Stimulated activated CD8-positive, alpha-beta memory T cell treated with anti-CD3 and anti-CD28 coated beads, Interleukin-7, amount 100 ng/mL, for 48 hours (primary cell): ENCODE measurements at places on chromosomes 13 and 19.

DNA sequence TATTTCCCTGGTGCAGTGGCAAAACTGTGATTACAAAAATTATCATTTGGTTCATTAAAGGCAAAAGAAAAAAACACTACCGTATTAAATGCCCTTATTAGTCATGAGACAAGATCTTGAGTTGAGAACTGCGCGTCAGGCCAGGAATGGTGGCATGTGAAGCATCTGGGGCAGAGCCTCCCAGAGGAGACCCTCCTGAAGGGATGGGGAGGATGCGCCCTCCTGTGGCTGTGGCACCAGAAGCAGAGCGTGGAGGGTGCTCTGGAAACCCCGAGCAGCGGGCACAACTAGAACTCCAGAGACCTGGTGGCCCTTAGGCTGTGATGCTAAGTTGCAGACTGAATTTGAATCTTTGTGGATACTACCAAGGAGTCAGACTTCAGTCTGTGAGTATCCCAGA is 11.5 kb downstream of the CUL4A start:
- DNase-seq, result no peak

DNA sequence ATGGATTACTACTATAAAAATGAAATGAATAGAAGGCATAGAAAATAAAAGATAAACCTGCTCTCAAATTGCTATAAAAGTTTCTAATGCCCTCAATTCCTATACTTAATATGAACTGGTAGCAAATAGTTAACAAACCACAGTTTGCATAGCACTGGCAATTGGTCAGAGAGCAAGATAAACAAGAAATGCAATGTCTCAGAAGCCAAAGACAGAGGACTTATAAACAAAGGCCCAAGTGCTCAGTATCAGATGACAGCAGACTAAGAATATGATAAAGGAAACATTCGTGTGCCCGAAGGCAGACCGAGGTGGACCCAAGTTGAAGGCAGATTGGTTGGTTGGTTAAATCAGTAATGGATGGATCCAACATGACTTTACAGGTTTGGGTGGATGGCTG is 50.6 kb downstream of the IPO5 start:
- DNase-seq, result no peak

- no peak for DNase-seq
Measured at GRCh38 chr19:45952686-45953505, 20.8 kb downstream of the NOVA2 start.

GRCh38 chr13:69291292-69291906 is 816.2 kb upstream of the ATXN8OS start:
- DNase-seq, result no peak

DNA sequence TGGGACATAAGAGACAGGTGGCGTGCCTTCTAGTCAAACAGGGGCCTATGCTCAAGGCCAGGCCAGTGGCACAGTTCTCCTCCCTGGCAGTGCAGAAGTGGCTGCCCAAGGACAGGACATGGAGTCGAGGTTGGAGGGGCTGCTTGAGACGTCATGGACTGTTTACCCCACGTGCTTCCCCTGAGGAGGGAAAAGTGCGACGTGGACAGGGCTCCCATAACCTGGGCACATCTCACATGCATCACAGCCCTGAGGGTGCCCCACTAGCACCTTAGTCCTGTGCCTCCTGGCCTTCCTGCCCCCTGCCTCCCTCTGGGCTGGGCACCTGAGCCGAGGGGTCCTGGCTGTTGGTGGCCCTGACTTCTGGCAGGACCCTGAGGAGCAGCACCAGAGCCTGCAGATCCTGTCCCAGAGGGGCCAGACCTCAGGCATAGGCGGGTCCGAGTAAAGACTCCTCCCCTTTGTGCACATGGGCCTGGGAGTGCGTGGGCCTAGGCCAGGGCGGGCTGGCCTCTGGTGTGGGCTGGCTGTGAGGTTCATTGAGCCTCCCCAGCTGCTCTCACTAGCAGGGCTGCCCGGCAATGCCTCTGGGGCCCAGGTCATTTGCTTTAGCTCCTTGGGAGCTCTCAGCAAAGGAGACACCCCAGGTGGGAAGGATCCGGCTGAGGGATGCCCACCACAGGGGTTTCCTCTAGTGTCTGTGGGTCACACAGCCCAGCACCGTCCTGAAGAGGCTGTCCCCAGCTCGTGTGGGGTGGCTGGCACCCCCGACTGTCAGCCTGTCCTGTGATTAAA is 65.7 kb downstream of the CEBPG start:
- no peak for DNase-seq

DNA sequence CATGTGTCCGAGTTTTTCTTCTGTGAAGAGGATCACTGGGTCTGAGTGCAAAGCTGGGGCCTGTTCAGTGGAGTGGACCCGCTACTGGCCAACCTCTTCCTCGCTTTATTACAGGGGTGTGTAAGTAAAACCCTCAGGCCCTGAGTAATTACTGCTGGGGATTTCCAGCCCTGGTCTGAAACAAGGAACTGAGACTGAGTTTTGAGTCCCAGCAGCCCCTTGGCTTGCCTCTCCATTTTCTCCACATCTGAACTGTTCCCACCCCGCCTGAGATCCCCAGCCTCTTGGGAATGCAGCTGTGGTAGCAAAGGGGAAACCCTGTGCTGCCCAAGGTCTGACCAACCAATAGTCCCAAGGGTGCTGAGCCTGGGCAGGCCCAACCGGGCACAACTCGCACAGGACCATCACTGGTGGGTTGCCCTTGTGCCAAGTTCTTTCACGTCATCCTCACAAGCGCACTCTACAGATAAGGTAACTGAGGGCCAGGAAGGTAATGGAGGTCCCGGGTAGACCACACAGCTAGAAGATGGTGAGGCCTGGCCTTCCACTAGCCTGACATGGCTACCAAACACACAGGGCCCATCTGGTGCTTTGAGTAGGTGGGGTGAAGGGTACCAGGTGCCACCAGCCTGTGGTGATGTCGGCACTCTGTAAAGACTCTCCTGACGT is 13.7 kb upstream of the SLC35E1 start:
- DNase-seq, result no peak

DNA sequence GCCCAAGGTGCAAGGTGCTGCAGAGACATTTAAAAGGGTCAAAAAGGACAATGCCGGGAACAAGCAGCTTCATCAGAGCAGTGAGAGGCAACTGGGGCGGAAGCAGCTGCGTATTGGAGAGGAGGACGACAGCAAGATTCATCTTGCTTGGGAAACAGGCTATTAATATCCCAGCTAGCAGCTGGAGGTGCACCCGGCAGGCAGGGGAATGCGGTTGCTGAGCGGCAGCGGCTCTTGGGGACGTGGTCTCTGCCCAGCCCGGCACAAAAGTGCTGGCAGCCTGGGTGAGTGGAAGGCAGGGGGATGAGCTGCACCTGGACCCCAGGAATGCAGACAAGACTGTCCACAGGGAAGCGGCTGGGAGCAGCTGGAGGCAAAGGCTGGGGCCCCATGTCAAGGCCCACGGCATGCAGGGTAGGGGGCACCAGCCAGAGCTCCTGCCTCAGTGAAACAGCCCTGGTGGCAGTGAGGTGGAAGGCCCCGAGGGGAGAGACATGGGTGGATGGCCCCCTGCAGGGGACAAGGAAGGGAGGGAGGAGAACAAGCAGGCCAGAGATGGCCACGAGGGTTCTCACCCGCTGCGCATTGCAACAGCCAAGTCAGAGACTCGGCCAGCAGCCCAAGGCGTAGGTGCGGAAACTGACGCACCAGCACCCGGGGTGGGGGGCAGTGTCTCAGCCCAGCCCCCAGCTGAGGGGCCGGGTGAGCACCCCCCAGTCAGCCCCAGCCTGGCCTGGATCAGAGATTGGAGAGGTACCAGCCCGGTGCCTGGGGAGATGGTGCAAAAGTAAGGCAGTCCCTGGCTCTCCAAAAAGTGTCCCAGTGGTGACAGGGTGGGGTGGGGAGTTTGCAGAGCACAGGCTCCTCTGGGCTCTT is 34.4 kb downstream of the PEPD start:
- no peak for DNase-seq

DNA sequence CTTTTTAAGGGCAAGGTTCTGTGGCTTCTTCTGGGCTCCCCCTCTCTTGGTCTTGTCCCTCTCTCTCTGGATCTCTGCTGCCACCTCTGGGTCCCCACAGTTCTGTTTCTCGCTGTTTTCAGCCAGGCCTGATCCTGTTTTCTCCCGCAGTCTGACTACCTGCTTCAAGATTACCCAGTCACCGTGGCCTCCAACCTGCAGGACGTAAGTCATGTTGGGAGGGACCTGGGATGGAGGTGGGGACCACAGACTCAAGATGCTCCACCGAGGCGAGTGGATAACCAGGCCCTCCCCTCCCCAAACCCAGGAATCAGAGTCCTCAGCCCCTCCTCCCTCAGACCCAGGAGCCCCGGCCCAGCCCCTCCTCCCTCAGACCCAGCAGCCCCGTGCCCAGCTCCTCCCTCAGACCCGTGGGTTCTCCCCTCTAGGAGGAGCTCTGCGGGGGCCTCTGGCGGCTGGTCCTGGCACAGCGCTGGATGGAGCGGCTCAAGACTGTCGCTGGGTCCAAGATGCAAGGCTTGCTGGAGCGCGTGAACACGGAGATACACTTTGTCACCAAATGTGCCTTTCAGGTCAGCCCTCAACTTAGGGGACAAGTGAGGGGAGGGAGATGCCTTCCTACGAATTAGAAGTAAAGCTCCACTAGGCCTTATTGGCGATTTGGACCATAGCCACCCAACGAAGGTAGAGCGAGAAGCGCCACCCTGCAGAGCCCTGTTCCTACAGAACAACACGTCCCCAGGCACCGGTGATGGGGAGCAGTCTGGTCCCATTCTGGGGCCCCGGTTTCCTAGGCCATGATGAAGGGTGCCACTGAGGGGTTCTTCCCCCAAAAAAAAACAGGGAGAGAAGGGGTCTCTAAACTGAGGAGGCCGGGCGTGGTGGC is 2.2 kb downstream of the FLT3LG start:
- peak; percentile 83 for DNase-seq

DNA sequence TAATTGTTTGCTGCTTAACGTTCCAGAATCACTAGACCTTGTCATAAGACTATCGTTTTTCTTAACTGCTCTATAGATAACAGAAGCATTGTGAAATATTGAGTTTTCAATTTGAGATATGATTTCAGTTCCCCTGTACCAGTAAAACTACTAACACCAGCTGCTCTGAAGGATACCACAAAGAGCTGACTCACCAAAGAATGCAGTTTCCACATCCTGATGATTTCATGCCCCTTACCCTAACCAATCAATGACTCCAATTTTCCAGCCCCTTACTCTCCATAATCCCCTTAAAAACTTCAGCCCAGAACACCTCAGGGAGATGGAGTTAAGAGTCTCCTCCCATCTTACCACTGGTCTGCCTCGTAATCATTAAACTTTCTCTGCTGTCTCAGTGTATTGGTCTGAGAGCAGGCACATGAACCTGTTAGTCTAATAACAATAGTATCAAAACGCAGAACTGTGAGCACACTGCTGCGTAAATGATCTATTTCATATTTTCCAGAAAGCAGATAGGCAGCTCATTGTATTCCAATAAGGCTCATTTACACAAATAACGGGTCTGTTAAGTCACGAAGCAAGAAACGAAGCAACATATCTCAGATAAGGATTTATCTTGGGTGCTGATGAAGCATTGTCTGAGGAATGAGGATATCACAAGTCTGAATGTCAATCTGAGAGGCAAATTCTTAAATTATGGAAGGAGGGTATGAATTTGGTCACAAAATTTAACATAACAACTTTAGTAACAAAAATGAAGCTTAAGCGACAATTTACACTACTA is 14.1 kb upstream of the CCNA1 start:
- DNase-seq, result no peak

DNA sequence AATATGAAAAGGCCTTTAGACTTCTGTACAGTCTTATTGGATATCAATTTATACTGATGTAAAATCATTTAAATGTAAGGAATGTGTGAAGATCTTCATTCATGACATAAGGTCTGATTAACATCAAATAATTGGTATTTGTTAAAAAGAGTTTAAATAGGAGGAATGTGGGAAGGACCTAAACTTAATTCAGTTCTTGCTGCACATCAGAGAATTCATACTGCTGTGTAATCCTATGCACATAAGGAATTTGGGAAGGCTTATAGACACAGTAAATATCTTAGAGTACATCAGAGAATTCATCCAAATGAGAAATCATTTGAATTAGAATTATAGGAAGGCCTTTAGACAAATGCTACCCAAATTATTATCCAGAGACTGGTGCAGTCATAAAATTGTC is 21.7 kb downstream of the ZNF283 start:
- DNase-seq, result no peak

DNA sequence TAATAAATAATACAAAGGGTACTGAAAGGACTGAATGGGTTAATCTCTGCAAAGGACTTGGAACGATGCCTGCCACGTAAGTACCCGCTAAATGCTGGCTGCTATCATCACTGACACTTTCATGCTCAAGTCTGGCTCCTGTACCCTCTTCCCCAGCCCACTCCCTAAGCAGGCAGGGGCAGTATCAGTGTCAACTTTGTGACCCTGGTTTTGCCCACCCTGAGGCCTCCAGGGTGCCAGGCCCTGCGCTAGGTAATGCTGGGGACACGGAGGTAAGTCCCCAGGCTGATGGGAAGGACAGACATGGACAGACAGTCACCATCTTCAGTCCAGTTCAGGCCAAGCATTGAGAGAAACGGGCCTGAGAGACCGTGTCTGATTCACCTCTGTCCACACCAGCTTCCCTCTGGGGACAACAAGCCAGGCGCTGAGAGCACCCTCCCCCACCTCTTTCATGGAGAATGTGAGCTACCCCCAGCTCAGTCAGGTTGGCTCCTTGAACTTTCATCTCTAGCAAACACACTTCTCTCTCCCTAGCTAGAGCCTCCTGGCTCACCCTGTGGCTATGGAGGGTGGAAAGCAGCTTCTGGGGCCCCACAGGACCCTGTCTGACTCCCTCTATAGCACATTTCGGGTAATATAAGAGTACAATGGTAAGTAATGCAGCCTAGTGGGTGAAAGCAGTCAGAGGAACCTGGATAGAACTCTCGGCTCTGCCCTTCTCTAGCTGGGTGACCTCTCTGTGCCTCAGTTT is 800 bp downstream of the ETFB start:
- no peak for DNase-seq

DNA sequence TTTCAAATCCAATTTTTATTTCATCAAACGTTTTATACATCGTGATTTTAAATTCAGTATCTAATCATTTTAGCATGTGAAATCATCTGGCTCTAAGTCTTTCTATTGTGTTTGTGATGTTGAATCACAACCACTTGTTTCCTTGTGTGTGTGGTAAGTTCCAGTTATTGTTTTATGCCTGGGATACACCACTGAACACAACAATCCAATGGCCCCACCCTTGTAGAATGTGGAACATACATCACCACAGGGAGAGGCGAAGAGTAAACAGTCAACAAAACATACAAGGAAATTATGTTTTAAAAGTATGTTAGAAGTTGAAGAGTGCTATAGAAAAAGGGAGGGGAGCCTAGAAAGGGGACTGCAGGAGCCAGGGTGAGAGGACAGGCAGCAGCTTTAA is 100.5 kb downstream of the EPSTI1 start:
- DNase-seq, result no peak

DNA sequence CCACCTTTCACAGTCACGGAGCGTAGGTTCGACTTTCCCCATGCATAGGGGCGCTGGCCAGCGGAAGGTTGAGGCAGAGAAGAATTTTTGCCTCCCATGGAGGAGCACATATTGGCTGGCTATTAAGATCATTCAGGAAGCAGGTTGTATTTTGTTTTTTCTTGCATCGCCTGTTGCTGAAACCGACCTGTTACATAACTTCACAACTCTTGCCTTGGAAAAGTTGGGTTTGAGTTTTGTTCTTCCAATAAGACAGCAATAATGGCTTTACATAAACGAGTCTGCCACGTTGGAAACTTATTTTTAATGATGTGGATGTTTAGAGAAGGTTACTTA is 1.4 kb downstream of the UPF1 start:
- DNase-seq, result no peak

- no peak for DNase-seq
Measured at GRCh38 chr13:97967948-97968347, 14.5 kb downstream of the IPO5 start.

- no peak for DNase-seq
Measured at GRCh38 chr13:43611281-43612273, 175.2 kb downstream of the ENOX1 start.
